ENCODE measurements at places on chromosomes 3 and 15.
A peak's percentile ranks its signal among the peaks of the same experiment; 100 is the strongest.

DNA sequence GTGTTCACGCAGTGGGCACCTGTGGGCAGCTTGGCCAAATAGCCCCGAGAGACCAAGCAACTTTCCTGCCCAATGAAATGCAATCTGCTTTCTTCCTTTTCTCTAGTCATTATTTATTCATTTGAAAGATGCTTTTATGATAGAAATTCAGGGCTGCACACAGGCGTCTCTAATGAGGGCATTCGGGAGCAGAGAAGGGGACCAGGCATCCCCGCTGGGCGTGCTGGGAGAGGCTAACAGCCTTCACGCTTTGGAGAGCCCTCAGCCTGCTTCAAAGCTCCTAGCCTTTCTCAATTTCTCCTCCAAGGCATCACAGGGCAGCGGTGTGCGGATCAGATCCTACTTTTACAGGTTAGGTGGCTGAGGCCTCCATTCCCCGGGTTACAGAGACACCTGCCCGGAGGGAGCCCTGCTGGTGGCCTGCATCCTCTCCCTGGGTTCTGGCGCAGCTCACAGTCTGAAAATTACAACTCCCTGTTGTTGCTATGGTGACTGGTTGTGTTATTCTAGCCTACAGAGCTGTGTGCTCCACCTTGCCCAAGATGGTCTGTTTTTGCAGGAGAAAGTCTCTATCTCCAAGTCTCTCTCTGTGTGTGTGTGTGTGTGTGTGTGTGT is 21.8 kb upstream of the KLF13 start:
- DNase-seq, result no peak

GRCh38 chr15:86623236-86623635 is 543.6 kb downstream of the AGBL1 start:
- peak; percentile 18 for DNase-seq

DNA sequence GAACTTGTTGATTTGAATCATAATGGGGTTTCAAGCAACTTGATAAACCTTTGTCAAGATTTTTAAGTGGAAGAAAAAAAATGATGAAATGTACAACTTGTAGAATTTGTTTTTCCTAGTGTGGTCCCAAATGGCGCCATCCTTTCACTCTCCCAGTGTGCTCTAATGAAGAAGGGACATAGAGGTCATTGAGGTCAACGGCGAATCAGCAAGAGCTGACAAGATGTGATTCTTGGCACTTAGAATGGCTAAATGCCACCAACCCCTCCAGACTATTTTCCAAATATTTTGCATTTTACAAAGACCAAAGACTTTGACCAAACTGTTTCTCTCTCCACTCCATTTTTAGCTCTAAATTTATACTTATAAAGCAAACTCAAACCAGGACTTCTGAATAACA is 320.2 kb upstream of the MME start:
- no peak for DNase-seq

DNA sequence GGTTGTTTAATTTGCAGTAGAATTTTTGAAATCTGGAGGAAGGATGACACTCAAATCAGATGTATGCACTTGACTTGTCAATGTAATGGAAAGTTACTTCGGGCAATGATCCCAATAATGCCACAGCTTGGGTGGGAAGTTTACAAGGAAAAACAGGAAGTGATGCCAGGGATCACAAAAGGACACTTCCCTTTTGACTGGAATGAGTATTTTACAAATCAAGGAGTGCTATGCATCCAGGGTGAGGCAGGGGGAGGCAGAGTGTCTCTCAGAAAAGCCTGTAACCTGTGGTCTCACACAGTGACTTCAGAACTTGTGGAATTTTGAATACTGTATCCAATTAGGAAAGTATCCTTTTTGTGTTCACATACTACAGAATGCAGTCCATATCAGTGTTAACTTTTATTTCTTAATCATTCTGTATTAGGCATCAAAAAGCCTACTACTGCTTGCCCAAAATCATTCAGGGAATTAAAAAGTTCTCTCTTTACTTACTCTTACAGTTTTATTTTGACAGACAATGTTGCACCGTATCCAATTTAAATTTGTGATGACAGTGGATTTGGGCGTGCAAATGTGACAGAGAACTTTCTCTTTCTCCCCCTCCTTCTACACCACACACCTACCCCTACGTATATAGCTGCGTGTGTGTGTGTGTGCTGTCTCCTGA is 445.1 kb downstream of the MECOM start:
- DNase-seq, result peak; percentile 52

GRCh38 chr3:42667523-42668412 is 14.3 kb downstream of the ZBTB47 start:
- DNase-seq, result no peak

DNA sequence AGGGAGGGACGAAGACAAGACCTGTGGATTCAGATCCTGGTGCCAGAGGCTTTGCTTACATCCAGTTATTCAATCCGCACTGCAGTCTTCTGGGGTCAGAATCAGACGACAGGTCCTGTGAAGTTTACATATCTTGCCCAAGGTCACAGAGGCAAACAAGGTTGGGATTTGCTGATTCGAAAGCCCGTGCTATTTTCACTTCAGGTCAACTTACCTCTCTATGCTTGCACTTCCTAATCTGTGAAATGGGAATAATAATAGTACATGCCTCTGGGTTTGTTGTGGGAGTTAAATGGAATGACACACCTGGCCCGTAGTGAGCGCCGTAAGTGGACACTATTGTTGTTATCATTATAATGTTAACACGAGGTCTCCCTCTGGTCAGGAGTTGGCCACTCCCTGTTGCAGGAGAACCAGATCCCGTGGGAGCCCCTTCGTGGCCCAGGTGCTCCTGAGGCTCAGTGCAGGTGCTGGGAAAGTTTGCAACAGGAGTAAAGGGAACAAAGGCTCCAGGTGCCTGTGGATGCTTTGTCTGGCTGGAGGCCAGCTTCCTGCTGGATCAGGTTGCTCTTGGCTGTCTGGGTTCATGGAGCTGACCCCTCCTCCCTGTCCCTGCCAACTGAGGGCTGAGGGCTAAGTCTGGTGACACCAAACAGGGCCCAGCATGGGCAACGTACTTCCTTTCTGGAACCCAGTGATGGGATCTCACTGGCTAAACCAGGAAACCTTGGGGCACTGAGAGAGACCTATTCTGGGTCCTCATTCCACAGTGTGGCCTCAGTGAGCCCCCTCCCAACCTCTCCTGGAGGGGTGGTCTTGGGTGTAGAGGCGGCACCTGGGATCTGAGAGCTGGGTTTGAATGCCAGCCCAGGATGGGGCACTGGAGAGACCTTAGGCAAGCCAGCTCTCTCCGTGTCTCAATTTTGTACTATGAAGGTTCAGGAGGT is 40.1 kb upstream of the SEMA4B start:
- no peak for DNase-seq

- no peak for DNase-seq
These were observed 57.2 kb downstream of the CBLB start for GRCh38 chr3:105811518-105812193.
